ENCODE measurements at places on chromosomes 1 and 21.

GRCh38 chr1:183607322-183607980, 17.2 kb upstream of the NCF2 start:
- DNase-seq, result no peak

- no peak for DNase-seq
Observed at GRCh38 chr1:21331752-21332478, 41.7 kb upstream of the ECE1 start.

- DNase-seq, result no peak
Observed at GRCh38 chr1:13687151-13687715, 12.8 kb upstream of the PRDM2 start.

GRCh38 chr1:147077936-147078605, 94.2 kb downstream of the PRKAB2 start:
- no peak for DNase-seq

GRCh38 chr1:214389734-214390133, 108.8 kb downstream of the SMYD2 start:
- DNase-seq, result no peak
